ENCODE measurements at places on chromosomes 13 and 19. TPM values are rescaled to one million over a fixed set of nuclear protein-coding genes. Genes with fewer than 3 reads are reported as not detected.
A peak's percentile ranks its signal among the peaks of the same experiment; 100 is the strongest.

IFT88 gene
- total RNA-seq, result 13.6 TPM

DAND5 gene
- total RNA-seq, result not detected

DNA sequence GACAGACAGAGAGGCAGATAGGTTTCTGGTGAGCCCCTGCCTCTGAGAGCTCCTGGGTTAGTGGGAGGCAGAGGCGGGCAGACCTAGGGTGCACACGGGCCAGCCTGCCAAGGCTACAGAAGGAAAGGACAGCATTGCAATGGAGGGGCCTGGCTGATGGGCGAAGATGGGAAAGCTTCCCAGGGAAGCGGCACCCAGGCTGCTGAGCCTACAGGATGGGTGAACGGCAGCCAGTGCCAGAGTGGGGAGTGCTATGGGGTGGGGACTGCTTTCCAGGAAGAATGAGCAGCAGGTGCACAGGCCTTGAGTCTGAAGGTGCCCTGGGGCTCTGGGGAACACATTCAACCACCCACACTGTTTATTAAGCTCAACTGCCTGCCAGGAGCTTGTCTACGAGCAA lies 702 bp upstream of the MAG start:
- H3K36me3 ChIP-seq, result no peaks in the 10 kb centered on the region
- no peak for DNase-seq
- no peak overlapping the region for H3K4me3 ChIP-seq
- H3K27me3 ChIP-seq, result peaks cover 15% of the 10 kb centered on the region

GRCh38 chr13:19836472-19836871 lies 27.0 kb downstream of the ZMYM5 start:
- no peak for DNase-seq
- no peak overlapping the region for H3K4me3 ChIP-seq
- no peaks in the 10 kb centered on the region for H3K4me1 ChIP-seq
- no peak overlapping the region for H3K27ac ChIP-seq
- no peaks in the 10 kb centered on the region for H3K27me3 ChIP-seq
- H3K36me3 ChIP-seq, result peaks cover 72% of the 10 kb centered on the region

DNA sequence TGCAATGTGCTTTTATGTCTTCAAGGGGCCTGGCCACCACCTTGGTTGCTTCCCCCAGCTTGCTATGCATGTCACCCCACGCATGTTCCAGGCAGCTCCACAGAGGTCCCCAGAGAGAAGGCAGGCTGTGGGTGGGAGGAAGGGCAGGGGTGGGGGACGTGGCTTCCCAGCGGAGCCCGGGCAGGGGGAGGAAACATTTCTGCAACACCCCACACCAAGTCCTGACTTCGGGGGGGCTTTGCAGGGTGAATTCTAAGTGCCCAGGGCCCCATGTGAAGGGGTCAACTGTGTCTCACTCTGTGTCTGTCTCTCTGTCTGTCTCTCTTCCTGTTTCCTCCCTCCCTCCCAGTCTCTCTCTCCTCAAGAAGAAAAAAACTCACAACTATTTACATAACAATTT lies 39.6 kb downstream of the LTBP4 start:
- peak overlapping the region; percentile 31 for H3K27ac ChIP-seq
- no peaks in the 10 kb centered on the region for H3K36me3 ChIP-seq
- H3K4me1 ChIP-seq, result peaks cover 3% of the 10 kb centered on the region
- H3K27me3 ChIP-seq, result no peaks in the 10 kb centered on the region
- DNase-seq, result no peak

DNA sequence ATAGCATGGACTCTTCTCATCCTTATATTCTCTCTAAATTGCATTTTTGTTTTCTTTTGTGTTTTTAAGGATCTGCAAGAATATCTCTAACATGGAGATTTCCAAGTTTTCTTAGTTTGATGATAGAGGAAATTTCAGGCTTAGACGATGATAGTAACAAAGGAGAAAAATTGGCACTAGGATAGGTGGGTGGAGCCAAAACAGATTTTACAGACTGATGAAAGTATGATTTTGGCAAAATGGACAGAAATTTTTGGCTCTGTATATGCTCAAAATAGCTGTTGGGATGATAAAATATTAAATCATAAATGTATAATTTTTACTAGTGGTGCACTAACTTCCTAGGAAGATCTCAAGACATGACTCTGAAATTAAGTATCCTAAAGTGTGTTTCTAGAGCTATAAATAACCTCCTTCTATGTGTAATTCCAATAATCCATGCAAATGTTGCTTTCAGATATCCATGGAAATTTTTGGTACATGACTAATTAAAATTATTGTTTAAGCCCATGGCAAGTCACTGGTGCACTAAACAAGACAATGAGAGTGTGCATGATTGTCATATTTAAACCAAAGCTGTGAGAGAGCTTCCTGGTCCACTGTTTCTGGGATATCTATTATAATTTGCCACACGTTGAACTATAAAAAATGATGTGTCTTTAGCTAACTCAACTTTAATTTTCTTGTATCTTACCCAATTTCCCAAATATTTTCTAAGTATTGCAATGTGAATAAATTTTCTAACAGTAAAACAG lies 55.8 kb upstream of the NBEA start:
- no peak overlapping the region for H3K4me3 ChIP-seq
- no peak for DNase-seq
- H3K27ac ChIP-seq, result no peak overlapping the region
- no peaks in the 10 kb centered on the region for H3K4me1 ChIP-seq
- no peaks in the 10 kb centered on the region for H3K27me3 ChIP-seq
- H3K36me3 ChIP-seq, result no peaks in the 10 kb centered on the region
